Skin of body (tissue), 3 donors: ENCODE measurements at places on chromosomes 12 and 14. TPM values are rescaled to one million over a fixed set of nuclear protein-coding genes. Genes with fewer than 3 reads are reported as not detected.

The ENDOU gene
- 20.8 TPM for total RNA-seq

DNA sequence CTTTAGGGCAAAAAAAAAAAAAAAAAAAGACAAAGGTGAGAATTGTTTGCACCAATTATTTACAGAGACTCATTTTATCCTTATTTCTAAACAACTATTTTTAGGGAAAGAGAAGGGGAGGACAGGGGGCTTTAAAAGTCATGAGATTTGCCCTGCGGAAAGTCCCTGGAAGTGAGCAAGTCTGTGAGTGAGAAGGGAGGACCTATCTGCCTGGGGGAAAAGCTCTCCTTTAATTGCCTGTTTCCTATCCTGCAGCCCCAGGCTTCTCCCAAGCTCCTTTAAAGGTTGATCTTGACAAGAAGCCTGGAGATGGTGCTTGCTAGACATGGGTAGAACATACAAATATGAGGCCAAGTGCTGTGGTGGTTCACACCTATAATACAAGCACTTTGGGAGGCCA is 8.3 kb upstream of the CHST11 start:
- DNase-seq = no peak

The YEATS4 gene
- total RNA-seq = 12.9 TPM

DNA sequence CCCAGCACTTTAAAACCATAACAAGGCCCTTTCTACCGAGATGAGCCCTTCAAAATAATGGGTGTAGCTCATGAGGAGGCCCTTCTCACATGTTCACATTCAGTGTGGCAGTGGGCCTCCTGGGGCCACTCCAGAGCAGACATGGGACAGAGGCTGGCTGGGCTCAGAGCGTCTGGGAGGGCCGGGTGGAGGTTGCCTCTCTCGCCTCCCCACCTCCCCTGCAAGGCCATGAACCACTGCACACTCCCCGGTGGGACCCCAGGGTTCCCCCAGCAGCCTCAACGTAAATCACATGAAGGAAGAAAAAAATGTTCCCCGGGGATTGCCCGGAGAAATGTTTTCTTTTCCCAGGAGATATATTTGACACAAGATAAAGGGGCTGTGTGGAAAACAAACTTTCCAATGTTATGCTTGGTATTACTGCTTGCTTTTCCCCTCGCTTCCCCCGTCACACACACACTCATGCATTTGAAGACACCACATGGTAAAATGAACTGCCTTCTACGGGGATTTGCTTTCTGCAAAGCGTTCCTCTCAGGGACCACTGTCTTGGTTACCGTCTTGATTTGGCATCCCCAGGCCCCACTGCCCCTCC is 190.7 kb upstream of the CCND2 start:
- no peak for DNase-seq

GRCh38 chr12:50333441-50333840 is 50.1 kb upstream of the LIMA1 start:
- no peak for DNase-seq

- no peak for DNase-seq
Measured at GRCh38 chr14:105498430-105499255, 7.6 kb downstream of the TEDC1 start.

DNA sequence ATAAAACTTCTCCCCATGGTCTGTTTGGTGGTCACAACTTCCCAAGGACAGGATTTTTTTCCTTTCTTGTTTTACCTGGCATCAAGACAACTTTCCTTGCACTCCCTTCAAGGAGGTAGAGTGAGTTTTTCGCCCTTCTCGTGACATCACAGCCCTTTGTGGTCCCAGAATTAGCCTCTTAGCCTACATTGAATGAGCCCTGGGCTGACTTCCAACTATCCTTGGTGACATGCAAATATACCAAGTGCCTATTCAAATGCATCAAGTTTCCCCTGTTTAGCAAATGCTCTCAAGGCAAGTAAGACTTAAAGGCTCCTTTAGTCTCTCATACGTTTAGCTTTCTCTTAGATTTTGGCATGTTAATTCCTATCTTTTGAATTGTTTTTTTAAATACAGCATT is 36.6 kb downstream of the TC2N start:
- no peak for DNase-seq

DNA sequence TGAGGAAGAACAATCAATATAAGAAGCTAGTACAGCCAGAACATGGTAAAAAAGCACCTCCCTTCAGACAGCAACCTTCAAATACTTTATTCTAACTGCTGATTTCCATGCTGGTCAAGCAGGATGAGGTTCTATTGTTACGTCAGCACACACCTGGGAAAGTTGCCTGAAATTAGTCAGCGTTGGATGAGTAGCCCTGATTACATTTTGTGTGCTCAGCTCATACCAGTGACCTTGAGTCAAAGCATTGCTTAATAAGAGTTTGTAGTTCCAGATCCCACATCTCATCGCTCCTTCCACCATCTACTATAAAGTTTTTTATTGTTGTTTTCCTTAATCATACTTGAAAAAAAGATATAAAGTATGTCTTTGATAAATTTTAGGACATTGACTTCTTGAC is 361.5 kb downstream of the EGLN3 start:
- no peak for DNase-seq

The FBLN5 gene
- 46.5 TPM for total RNA-seq

DNA sequence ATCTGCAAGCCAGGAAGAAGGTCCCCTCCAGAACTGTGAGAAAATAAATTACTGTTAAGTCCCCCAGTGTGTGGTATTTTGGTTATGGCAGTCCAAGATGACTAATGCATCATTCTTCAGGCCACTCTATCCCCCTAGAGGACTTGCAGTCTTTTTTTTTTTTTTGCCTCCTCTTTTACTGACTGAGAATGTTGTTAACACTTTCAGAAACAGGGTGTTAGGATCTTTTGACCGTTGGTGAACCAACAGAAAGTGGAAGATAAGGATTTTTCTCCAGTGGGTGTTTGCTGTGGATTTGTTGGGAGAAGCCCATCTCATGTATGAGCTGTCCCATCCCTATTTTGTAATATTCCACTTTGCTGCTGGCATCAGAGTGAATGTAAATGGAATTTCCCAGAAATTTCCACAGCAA is 37.8 kb downstream of the MARK3 start:
- no peak for DNase-seq

The PLEKHG7 gene
- not detected for total RNA-seq

The GNB3 gene
- total RNA-seq = 2.2 TPM

The HOXC9 gene
- 4.0 TPM for total RNA-seq

The A2M gene
- 150 TPM for total RNA-seq

The IL26 gene
- not detected for total RNA-seq

GRCh38 chr12:22202847-22203246 is 131.7 kb downstream of the ST8SIA1 start:
- DNase-seq = no peak

DNA sequence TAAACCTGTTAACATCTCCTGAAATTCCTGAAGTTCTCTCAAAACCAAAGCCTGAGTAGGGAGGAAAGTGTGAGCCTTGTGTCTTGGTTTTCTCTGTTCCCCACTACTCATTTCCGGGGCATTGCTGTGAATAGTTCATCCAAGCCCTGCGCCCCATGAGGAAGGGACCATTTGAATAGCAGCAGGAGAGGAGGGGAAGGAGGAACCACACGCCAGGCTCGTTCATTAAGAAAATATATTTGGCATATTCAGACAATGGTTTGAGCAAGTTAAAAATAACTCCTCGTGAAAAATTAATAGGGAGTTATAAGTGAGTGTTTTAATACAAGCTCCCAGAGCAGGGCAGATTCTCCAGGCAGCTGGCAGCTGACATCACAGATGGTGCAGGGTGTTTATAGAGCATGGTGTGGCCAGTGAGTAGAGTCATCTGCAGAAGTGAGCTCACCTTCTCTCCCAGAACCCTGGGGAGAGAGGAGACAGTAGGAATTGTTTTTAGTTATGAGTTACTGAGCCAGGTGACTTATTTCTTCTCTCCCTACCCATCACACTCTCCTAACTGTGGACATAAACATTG is 29.5 kb upstream of the CISTR start:
- no peak for DNase-seq

The COX8C gene
- total RNA-seq = not detected

DNA sequence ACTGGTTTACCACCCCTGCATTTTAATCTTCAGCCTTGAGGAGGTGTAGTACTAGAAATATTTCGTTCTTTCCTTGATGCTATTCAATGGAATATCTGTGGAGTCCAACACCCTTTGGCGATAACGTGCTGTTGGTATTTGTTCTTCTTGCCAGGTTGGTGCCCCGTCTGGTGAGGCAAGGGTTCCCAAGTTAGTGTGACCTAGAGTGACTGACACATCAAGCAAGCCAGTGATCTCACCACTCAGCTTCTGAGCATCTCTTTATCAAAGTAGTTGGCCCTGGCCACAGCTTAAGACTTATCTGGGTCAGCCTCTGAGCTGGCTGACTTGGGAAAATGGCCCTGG is 60.2 kb downstream of the PLXNC1 start:
- DNase-seq = no peak

The TAS2R7 gene
- total RNA-seq = not detected

The ALDH2 gene
- total RNA-seq = 34.2 TPM

The SLC5A8 gene
- 1.7 TPM for total RNA-seq
